ENCODE measurements at places on chromosomes 4 and X.

GRCh38 chrX:115373308-115373707, 83.8 kb downstream of the LUZP4 start:
- DNase-seq: no peak

DNA sequence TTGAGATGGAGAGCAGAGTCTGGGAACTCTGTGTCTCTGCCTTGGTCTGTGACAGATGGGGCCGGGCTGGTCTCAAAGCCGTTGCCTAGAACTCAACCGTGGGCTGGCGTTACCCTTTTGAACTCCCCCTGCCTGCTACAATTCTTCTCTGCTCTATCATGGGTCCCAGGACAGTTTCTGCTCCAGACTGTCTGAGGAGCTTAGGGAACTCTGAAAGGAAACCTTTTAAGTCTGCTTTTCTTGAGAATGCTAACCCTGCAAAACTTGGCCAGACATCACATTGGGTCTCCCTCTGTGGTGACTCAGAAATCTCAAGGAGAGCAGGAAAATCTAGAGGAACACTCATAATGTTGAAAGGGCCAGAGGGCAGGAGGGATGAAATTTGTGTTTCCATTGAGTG, 240.6 kb downstream of the CBR4 start:
- DNase-seq: no peak

DNA sequence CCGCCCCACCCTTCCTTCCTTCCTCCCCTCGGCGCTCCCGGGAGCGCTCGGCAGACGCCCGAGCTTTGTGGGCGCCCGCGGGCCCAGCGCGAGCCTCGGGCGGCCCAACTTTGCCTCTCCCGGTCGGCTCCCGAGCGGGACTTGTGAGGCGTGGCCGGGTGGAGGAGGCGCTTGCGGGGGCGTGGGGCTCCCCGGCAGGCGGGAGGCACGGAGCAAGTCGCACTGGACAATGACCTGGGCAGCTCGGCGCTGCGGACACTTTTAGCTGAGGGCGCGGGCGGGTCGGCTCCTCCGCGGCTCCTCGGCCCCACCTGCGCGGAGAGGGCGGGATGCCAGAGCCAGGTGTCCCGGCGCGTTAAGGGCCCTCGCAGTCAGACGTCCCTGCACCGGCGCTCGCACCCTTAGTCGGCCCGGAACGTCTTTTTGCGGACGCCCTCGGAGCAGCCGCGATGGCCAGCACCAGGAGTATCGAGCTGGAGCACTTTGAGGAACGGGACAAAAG, 385 bp downstream of the DCLK2 start:
- DNase-seq: no peak

- DNase-seq: no peak
These were observed 34.5 kb upstream of the SLC4A4 start for GRCh38 chr4:71304289-71304850.

GRCh38 chrX:31551913-31552312, 480.1 kb upstream of the FTHL17 start:
- no peak for DNase-seq

- no peak for DNase-seq
These were observed 132.3 kb upstream of the VCX3A start for GRCh38 chrX:6667048-6667768.

- no peak for DNase-seq
These were observed 85.5 kb downstream of the USP46 start for GRCh38 chr4:52573551-52573950.

DNA sequence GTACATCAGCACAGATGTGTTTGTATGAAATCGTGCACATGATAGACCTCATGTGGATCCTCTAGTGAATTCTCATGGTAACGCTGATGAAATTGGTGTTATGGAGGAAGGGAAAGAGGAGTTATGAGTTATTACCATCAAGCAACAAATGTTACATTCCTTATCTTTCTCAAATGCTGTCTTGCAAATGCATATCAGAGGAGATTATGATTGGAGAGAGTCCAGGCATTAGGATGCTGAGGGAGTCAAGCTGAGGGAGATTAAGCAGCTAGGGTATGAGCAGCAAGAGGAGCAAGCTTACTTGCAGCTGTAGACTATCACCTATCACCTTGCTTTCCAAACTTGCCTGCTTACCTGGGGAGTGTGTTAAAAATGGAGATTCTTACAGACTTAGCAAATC, 36.8 kb upstream of the SFRP2 start:
- DNase-seq: no peak

- DNase-seq: no peak
These were observed 203.2 kb downstream of the DHX15 start for GRCh38 chr4:24380957-24381665.

GRCh38 chr4:99801005-99801699, 15.5 kb upstream of the DAPP1 start:
- DNase-seq: no peak

- no peak for DNase-seq
These were observed 16.3 kb upstream of the NEUROG2 start for GRCh38 chr4:112532267-112532666.

DNA sequence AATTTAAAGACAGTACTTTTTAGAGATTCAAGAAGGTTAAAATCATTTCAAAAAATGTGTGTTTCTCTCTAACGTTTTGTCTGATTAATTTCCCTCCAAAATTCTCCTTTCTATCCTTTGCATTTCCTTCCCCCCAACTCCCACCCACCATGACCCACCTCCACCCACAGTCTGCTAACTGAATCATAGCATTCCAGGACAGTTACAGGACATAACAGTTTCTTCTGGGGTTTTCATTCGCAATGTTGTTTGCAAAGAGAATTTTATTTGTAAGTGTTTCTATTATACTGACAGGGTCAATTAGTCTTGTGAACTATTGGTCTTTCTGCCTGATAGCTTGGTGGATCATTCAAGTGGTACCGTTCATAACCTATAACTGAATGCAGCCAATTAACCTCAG, 53.7 kb downstream of the ANAPC10 start:
- no peak for DNase-seq

- no peak for DNase-seq
These were observed 52.1 kb downstream of the XAGE2 start for GRCh38 chrX:52420824-52421443.

DNA sequence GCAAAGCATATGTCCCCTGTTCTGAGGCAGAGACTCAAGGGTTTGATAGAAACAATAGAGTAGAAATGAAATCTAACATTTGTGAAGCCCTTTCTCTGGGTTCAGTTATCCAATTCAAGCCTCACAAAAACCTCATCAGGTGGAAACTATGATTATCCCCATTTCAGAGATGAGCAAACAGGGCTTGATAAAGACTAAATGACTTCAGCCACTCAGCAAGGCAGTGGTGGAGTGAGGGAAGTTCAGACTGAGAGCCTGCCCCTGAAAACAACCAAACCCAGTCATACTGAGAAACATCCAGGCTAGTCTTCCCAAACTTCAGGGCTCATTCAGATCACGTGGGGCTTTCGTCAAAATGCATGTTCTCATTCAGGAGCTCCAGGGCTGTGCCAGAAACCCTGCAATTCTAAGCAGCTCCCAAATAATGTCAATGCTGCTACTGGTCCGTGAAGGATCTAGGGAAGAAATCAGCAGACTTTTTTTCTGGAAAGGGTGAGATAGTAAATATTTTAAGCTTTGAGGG, 109.6 kb upstream of the KIT start:
- DNase-seq: no peak

GRCh38 chr4:184420881-184421416, 53.4 kb downstream of the IRF2 start:
- no peak for DNase-seq

DNA sequence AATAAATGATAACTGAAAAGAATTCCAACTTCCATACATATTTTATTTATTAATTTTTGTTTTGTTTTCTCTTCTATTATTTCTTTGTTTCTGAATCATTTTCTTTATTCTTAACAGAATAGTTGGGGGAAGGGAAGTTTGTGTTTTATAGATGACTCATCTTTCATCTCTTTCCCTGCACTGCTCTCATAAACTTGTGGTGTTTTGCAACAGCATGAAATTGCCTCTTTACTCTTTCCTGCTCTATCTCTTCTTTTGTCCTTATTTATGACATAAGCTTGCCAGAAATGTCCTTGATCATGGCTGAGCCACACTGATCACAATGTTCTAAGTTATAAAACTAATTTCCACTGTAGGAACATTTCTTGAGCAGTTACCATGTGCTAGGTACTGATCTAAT, 22.3 kb downstream of the QRFPR start:
- DNase-seq: no peak

DNA sequence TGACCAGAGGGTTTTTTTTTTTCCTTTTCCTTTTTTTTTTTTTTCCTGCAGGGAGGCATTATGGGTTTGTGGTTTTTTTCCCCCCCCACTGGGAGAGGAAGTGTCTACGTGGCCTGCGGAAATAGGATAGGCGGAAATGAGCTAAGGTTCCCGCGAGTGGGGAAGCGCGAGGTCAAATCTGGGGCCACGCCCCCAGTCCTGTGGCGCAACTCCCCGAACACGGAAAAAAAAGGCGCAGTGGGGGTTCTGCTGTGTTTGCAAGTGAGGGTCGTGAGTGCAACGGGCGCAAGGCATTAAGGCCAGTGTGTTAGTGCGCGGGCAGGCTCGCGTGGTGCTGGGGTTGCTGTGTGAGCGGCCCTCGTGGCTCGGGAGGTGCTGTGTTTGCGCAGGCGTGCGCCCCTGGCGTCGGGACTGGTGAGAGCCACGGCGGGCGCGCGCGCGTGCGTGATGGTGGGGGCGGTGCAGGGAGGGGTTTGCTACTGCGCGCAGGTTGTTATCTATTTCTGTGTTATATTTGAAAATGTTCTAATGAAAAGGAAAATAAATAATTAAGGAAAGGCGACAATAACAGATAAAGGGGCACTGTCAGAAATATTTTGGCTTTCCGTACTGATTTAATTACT, 685 bp upstream of the MORF4L2 start:
- DNase-seq: peak; percentile 83

DNA sequence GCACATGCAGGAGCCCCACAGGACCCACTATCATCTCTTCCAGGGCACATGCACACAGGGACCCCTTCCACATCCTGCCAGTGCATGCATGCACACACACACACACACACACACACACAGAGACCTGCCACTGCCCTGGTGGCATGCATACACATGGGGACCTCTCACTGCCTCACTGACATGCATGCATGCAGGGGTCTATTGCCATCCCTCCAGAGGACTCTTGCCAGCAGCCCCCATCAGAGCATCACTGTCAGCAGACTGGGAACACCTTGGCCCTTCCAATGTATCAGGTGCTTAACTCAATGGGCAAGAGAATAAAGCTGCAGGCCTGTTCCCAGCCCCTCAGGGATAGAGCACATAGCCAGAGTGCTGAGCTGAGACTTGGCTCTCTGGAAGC, 433.6 kb upstream of the PPP1R2C start:
- DNase-seq: no peak

GRCh38 chr4:126705266-126705665, 927.5 kb upstream of the INTU start:
- DNase-seq: no peak

DNA sequence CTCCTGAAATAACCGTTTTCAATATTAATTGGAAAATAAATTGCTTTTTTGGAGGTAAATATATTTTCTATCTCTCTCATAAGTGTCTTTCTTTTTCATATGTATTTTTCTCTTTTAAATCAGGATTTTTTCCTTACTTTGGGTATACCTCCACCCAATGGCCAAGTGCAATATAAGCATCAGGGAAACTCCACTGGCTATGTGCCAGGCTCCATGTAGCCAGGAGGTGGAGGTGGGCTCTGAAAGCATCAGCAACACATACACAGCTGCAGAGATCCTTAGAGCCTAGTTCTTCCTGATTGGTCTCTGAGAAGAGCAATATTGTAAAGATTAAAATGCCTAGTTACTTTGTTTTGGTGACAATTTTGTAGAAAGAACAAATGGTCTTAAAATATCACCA, 3.4 kb downstream of the GABRA2 start:
- no peak for DNase-seq

Data from stimulated activated naive CD4-positive, alpha-beta T cell treated with Interleukin-2 at 50 U/mL for 16 hours (primary cell).